ENCODE measurements at places on chromosomes 5 and 9.

- DNase-seq = peak; percentile 64
Observed at GRCh38 chr5:59786334-59786805, 107.2 kb downstream of the PDE4D start.

DNA sequence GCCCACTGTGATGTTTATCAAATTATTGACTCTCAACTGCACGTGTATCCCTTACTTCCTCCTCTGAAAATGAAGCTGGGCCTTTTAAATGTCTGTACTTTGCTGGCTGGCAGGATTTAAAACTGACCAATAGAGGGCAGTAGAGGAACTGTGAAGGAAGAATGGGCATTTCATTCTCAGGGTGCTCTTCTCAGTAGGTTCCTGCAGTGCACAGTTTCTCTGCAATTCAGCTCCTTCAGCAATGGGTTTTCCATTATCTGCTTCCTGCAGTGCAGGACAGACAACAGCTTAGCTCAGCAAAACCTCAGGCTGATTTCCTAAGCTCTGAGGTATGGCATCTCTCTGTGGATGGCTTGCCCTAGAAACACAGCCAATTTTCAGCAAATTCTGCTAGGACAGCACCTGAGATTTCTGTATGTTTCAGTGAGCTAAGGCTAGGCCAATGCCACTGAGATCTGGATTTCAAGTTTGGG, 298.4 kb upstream of the PRDM9 start:
- peak; percentile 0 for DNase-seq

GRCh38 chr9:1053986-1054425, 3.8 kb downstream of the DMRT2 start:
- no peak for DNase-seq

DNA sequence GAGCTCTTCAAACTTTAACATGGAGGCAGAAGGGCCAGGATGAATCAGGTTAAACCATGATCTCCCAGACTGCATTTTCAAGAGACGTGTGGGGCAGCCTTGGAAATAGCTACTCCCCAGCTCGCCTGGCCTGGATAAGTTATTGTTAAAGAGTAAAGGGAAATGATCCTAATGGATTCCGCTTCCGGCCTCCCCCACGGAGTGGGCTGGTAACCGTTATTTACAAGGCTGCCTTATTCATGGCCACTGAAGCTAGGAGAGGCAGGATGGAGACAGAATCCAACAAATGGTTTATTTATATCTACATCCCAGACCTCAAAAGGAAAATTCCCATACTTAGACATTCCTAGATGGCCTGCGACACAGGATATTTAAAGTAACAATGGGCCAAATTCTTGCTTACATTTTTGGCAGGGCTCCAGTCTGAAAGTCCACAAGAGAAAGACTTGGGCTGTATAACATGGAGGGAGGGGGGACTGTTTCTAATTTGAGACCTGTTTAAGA, 27.9 kb downstream of the SPRY4 start:
- peak; percentile 86 for DNase-seq

GRCh38 chr5:152329207-152329606, 75.9 kb downstream of the NMUR2 start:
- DNase-seq = no peak

DNA sequence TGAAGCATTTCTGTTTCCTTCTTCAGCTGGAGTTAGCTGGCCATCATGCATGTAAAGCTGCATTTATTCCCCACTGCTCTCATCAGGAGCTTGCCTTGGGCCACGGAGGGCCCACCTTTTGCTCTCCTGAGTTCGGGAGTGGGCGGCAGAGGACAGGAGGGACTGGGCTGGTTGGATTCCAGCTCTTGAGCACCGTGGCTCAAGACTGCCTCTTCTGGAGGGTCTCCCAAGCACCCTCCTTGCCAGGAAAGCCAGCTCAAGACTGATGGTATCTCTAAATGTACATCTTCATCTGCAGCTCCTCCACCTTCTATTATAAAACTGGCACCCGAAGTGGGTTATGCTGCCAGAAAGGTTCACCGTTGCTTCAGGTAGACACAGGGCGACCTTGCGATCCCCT, 399.6 kb upstream of the IRX1 start:
- no peak for DNase-seq

DNA sequence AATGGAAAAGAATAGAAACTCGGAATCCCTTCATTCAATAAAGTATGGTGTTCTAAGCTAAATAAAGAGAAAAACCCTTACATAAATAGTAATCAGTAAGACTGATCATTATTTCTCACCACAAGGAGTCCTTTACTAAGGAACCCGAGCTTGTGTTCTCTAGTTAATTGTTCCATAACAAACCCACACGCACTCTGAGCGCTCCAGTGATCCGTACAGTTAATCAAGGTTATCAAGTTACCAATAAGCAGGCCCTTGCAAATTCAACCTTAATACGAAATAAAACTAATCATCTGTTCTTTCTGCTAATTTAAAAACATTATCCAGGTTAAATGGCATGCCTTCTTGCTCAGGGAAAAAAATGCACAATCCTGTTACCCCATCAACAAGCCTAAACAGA, 224.4 kb downstream of the FRMD3 start:
- no peak for DNase-seq

DNA sequence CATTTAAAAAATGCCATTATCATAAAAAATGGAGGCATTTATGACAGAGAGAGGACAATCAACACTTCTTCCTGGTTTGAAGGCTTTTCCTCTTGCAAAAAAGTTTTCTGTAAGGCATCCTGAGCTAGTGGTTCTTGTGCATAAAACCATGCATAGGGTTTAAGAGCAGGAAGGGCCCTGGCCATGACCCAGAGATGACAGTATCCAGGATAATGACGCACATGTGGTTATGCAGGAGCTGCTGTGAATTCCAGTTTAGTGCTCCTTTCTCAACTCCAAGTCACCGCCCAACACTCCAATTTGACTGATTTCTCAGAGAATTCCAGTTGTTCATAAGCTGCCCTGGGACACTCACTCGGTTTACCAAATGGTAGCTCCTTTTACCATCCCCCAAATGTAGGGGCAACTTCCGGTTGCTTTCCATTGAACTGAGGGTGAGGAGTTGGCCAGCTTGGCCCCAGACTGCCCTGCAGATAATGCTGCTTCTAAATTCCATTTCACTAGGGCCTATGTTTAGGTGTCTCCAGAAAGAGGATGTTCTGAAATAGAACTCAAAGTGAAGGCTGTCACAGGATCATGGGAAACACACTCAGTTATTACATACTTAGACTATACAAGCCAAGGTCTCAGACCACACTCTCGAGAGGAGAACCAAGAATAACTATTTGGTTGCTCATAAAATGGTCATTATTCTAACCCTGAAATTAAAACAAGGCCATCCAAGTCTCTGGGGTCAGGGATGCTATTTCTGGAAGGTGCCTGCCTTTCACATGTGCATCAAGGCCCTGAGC, 179.1 kb downstream of the SLIT3 start:
- peak; percentile 43 for DNase-seq

DNA sequence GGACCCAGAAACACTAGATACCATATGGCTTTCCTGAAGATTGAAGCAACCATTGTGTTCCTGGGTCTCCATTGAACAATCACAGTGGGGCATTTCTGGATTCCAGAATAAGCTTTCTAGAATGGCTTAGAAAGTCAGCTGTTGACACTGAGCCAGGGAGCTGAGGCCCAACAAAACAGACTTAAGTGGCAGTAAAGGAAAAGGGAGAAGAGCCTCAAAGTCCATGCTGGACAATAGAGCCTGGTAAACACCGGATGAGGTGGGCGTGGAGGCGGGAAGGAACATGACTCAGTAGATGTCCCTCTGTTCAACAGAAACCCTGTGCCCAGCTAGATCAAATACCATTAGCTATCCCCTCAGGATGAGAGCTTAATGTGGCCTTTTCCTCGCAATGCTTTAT, 14.8 kb downstream of the SPARC start:
- no peak for DNase-seq

GRCh38 chr5:133420440-133421301, 191.7 kb downstream of the FSTL4 start:
- DNase-seq = no peak

DNA sequence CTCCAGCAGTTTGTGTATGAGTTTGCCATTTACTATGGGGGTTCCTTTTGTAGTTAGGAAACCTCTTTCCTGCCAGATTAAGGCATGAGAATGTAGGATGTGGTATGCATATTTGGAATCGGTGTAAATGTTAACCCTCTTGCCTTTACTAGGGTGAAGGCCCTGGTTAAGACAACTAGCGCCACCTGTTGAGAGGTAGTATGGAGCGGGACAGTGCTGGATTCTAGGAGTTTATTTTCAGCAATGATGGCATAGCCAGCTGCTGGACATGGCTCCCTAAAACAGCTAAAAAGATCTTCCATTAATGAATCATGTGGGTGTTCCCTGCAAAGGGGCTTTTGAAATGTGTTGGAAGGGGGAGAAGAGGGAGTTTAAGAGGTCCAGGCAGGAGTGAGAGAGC, 30.7 kb upstream of the GPX3 start:
- no peak for DNase-seq

- no peak for DNase-seq
Observed at GRCh38 chr5:88770276-88771257, 112.4 kb downstream of the MEF2C start.
